ENCODE measurements at places on chromosomes 7 and 10. TPM values are rescaled to one million over a fixed set of nuclear protein-coding genes. Genes with fewer than 3 reads are reported as not detected.

The KIAA1217 gene
- total RNA-seq, result 2.0 TPM

The NODAL gene
- total RNA-seq, result not detected

The CPEB3 gene
- total RNA-seq, result 2.5 TPM

The C10orf53 gene
- not detected for total RNA-seq

The HIP1 gene
- 4.1 TPM for total RNA-seq

The EPHB6 gene
- total RNA-seq, result 7.3 TPM

The ARMC10 gene
- 56.5 TPM for total RNA-seq

The DNA2 gene
- total RNA-seq, result 59.1 TPM

The ACSM6 gene
- total RNA-seq, result not detected

The LIPN gene
- not detected for total RNA-seq
